ENCODE measurements at places on chromosomes 5 and 9. TPM values are rescaled to one million over a fixed set of nuclear protein-coding genes. Genes with fewer than 3 reads are reported as not detected.

GRCh38 chr5:108919591-108920326 lies 172.1 kb downstream of the FER start:
- no peak for DNase-seq

DNA sequence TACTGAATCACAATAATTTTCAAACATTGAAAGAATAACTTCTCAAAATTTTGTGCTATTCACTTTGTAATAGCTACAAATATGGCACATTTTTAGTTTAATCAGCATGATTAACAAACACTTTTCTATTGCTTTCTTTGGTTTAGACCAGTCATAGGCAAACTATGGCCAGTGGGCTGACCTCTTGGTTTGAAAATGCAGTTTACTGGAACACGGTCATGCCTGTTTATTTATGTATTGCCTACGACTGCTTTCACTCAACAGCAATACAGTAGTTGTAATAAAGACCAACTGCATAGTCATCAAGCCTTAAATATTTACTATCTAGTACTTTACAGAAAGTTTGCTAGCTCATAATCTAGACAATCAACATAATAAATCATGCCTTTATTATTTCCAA lies 810.8 kb downstream of the TLE1 start:
- no peak for DNase-seq

DNA sequence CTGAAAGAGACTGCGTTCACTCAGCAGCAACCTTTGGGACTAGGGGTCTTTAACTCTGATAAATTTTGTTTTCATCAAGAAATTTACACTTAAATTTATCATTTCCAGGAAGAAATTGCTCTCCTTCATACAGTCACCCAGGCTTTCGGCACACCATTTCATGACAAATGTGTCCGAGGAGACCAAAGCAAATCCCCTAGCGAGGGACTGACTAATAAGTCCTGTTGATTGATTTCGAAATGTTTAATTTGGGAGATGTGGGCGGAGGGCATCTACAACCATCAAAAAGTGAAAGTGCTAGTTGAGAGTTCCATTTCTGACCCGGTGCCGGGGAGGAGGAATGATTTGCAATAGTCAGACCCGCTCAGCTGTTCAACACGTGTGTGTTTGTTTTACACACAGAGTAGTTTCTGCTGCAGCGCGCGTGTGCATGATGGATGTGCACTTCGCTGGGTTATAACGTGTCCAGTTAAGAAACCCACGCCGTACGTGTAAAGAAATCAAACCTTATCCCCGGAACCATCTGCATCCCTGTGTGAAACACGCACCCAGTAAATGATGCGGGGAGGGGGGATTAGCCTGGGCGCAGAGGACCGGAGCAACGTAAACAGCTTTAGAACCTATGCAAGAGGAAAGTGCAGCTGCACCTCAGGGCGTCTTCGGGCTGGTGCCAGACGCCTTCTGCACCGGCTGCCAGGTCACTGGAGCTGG lies 845 bp upstream of the NR4A3 start:
- peak; percentile 37 for DNase-seq

DNA sequence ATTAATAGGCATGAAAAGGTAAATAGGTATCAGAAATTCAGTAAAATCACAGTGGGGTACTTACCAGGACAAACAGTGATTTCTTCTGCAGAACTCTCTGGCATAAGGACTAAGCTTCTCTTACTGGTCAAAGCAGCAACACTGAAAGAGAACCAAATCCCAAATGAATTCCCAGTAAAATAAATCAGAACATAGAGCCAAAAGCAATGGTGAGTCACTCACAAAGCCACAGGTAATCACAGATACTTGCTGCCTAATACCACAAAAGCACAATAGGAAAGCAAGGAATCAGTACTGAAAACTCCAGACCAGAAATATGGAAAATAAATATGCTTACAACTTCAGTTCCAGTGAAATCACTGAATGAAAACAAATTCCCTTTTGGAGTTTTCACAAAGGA lies 50.7 kb downstream of the UIMC1 start:
- no peak for DNase-seq

GRCh38 chr9:78031893-78032729 lies 500 bp upstream of the GNAQ start:
- peak; percentile 76 for DNase-seq

WHRN gene
- total RNA-seq: 2.0 TPM

FNBP1 gene
- 174 TPM for total RNA-seq

SARDH gene
- total RNA-seq: 3.6 TPM

All from activated T-cell treated with anti-CD3 and anti-CD28 coated beads, Interleukin-2, amount 50 U/mL, for 4 hours (primary cell).